ENCODE measurements at places on chromosomes 2 and 18. TPM values are rescaled to one million over a fixed set of nuclear protein-coding genes. Genes with fewer than 3 reads are reported as not detected.

Gene TNFAIP6
- not detected for total RNA-seq

Gene ZFAND2B
- total RNA-seq, result 55.2 TPM

Gene FAM124B
- total RNA-seq, result not detected

Gene TCF7L1
- total RNA-seq, result 0.67 TPM

Gene FZD7
- 2.1 TPM for total RNA-seq

Gene TRIM43
- not detected for total RNA-seq

Gene ASXL3
- 0.02 TPM for total RNA-seq

Gene ANO7
- 1.8 TPM for total RNA-seq

Gene SS18
- 105 TPM for total RNA-seq

Gene PASK
- total RNA-seq, result 144 TPM

Gene CCL20
- total RNA-seq, result not detected

Gene SERPINB10
- total RNA-seq, result not detected

Gene LAMA1
- not detected for total RNA-seq

Gene BOLL
- total RNA-seq, result not detected

Gene EML6
- 47.2 TPM for total RNA-seq

Gene DSG1
- total RNA-seq, result not detected

GRCh38 chr2:68943581-68944568, 8.8 kb downstream of the GKN2 start:
- DNase-seq, result peak; percentile 70

- no peak for DNase-seq
Observed at GRCh38 chr2:64166637-64167420, 22.6 kb upstream of the PELI1 start.

GRCh38 chr2:75518638-75519465, 41.9 kb downstream of the EVA1A start:
- no peak for DNase-seq

GRCh38 chr2:8391584-8391983, 290.3 kb upstream of the ID2 start:
- no peak for DNase-seq

DNA sequence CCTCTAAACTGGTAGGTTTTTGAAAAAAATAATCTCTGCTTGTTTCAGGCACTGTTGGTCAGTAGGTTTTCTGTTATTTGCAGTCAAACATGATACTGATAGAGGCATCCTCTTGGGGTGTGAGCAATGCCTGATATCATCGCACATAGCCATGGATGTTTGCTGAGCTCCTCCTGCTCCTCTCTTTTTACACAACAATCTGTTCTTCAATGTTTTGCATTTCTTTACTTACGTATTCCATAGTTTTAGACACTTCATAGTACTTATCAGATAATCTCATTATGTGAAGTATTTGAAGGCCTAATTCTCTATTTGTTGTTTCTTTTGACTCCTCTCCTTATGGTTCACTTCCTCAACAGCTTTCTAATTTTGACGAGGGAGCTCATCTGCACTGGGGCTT, 23.0 kb upstream of the HS6ST1 start:
- DNase-seq, result no peak

DNA sequence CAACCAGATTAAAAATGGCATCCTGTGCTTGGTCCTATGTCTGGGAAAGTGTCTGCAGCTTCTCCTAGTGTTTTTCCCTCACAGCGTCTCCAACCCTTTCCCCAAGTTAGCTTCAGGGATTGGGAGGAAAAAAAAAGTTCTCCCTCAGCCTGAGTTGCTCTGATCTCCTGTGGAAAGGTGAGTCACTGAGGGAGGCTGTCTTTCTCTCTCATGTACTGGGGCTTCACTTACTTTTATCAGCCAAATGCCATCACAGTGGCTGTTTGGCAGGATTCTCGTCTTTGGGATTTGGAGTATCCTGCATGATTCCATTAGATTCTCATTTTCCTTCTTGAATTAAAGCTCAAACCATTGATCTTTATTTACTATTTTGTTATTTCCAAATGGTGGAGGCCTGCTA, 18.1 kb downstream of the GTF2A1L start:
- no peak for DNase-seq

DNA sequence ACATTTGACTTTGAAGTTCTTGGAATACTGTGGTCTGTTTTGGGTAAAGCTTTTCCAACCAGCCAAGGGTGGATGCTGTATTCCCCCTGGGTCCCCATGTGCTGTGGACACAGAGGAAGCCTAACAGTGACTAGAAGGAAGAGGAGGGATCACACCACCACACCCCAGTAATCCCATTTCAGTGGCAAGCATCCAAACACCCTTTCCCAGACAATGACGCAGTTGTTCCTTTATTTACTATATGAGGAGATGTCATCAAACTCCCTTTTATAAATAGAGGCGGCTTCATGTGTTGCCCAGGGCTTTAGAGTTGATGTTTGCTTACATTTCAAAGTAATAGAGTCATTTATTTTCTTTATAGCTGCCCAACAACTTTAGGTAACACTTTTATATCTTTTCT, 959.4 kb upstream of the GYPC start:
- no peak for DNase-seq

GRCh38 chr2:129764376-129765325, 214.8 kb upstream of the RAB6C start:
- DNase-seq, result no peak

DNA sequence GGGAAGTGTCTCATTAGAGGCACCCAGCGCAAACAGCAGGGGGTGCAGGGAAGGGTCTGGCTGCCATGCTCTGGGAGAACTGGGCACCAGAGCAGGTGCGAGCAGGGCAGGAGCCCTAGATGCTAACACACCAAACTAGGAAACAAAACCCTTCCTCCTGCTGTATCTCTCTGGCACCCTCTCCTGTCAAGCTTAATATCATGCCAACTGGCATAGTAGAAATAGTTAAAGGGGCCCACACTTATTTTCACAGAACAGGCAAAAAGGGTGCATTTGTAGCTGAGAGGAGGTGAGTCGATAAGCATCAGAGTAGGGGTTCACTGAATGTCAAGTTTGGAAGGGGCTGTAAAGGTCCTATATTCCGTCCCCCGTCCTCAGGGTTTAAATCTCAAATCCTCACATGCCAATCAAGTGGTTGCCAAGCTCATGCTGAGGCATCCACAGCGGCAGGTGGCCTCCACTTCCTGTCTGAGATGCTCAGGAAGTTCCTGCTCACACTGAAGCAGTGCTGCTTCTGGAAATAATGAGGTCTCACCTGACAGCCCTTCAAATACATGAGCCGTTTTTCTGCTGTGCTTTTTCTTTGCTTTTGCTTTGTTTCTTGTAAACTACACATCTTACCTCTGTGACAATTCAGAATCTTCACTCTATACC, 14.9 kb upstream of the ACKR3 start:
- DNase-seq, result no peak

DNA sequence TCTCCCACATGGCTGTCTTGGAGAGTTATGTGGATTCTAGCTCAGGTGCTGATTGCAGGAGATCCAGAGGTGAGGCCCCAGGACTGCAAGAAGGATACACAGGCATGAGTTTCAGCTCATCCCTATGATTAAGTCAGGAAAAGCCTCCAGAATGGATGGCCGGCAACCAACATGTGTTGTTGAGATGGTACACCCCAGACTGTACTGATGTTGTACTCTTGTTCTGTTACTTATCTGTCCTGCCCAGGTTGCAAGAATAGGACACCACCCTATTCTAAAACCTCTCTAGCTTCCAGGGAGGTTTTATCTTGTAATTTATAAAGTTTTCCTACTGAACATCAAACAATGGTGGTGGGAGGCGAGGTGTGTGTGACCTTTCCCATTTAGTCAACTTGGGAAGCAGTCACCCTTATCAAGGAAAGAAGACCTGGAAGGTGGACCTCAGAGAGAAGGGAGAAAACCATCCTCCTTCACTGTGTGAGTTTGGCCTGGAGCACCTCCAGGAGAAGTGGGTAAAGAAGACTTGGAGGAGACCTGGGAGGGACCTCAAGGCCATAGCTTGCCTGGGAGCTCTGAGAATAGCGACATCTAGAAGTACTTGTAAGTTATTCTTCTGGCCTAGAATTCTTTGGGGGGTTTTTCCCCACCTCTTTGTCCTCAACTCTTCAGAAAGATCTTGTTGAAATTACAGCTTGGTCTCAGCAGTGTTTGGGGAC, 8.6 kb downstream of the FAM124B start:
- no peak for DNase-seq

GRCh38 chr2:40168032-40168431, 283.9 kb downstream of the SLC8A1 start:
- no peak for DNase-seq

GRCh38 chr2:204089105-204089504, 152.5 kb downstream of the ICOS start:
- DNase-seq, result no peak

DNA sequence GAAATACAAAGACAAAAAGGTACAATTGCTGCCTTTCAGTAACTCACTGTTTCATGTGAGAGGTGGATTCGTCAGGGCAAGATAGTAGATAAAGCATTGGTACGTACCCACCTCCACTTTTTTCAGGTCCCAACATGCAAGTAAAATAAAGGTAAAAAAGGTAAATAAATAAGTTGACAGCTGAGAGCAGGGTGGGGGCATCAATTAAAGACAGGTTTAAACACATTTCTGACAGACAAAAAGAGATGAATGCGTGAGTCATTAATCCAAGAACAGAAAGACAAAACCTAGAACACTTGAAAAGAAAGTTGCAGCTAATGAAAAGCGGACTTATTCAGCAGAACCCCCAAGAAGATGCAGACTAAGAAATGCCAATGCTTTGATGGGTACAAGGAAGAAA, 979.6 kb upstream of the CDH2 start:
- no peak for DNase-seq

DNA sequence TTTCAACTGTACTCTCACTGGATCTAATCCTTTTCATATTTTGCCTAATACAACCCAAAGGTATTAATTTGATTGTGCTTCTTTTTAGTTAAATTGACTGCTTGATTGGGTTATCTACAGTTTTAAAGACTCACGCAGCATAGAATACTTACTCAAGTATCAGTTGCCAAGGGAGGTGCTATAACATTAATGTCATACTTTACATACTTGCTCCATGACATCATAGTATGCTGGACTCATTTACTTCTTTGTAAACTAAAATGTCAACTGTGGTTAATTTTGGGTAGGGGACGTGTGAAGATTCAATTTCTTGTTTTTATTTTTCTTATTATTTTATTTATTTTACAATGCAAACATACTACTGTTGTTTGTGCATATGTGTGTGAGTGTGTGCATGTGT, 716.2 kb upstream of the VRK2 start:
- DNase-seq, result no peak

- DNase-seq, result no peak
Observed at GRCh38 chr2:137172162-137172561, 406.8 kb downstream of the THSD7B start.

DNA sequence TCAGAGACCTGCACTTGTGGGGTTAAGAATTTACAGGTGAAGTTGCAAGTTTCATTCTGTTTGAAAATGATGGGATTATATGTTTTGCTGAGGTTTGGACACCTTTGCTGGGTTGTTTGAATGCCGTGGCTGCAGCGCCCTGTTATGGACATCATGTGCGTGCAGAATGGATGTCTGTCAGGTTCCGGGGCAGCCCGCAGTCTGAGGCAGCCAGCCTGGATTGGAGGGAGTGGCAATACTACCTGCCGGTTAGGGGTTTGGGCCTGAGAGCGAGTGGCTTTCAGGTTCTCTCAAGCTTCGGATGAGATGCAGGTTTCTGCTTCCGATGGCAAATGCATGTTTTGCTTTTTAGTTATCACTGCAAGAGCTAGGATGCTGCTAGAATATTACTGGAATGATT, 1.1 kb downstream of the CASP8 start:
- peak; percentile 40 for DNase-seq

DNA sequence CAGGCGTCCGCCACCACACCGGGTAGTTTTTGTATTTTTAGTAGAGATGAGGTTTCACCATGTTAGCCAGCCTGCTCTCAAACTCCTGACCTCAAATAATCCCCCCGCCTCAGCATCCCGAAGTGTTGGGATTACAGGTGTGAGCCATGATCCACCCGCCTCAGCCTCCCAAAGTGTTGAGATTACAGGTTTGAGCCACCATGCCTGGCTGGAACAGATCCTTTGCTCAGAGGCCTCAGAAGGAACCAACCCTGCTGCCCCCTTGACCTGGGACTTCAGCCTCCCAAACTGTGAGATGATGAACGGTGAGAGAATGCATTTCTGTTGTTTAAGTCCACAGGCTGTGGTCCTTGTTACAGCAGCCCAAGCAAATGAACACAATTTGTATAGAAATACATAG, 67.0 kb downstream of the NCAPH start:
- no peak for DNase-seq

DNA sequence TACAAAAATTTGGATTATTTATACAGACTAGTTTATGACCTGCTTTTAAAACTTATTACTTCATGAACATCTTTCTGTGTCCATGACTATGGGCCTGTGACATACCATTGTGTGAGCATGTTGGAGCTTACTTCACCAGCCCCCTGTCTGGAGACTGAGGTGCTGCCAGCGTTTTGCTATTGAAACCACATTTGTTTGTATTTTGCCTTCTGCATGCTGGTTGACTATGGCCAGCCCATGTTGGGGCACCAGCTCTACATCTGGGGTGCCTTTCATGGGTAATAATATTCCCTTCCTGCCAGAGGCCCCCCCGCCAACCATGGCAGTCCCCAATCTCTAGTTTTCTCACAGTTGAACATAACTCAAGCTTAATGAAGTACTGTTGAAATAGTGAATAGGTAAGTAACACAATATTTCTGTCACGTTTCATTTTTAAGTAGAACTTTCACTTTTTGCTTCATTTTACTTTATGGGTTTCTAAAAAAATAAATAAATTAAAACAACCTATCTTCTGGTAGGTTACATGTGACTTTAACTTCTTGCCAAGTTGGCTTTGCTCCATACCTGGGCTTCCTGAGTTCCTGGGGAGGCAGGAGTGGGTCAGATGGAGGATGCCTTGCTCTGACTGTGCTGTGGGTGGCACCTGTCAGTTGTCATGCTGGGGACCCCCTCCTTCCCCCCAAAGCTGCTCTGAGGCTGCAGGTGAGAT, 63.9 kb downstream of the DGKD start:
- DNase-seq, result no peak

DNA sequence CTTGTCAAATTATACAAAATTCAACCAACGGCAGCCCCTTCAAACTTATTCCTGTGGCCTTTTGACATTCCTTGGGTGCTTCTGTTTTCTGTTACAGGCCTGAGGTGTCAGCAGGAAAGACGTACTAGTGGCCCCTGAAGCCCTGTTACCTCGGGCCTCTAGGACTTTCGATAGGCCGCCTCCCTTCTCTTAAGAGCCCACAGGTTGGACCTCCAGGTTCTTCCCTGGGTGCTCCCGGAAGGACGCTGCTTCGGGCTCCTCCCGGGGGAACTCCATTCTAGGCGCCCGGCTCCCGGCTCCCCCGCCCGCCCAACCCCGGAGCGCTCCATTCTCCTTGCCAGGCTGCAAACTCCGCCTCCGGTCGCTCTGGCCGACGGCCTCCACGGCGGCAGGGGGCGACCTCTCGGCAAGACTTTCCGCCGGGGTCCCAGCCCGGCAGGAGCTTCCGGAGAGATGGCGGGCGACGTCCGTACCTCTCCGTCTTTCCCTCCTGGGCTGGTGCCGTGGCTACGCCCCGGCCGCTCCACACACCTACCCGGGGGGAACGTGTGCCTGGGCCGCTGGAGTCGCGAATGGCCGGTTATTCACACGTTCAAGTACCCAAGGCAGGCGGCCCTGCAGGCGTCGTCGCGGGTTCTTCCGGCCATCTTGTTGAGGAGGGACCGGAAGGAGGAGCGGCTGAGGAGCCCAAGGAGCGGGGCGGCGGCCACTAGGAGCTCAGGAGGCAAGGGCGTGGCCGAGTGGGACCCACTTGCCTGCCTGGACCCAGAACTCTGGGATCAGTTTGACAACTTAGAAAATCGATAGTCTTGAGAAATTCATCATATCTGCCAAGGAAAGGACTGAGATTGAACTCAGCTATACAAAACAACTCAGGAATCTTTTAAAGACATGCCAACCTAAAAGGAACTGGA, 27.5 kb downstream of the BOLA3 start:
- DNase-seq, result peak; percentile 91

- DNase-seq, result no peak
Observed at GRCh38 chr18:53093636-53094035, 753.6 kb downstream of the DCC start.

All from B cell (primary cell).